BJ (cell line): ENCODE measurements at places on chromosomes 16 and 17.

DNA sequence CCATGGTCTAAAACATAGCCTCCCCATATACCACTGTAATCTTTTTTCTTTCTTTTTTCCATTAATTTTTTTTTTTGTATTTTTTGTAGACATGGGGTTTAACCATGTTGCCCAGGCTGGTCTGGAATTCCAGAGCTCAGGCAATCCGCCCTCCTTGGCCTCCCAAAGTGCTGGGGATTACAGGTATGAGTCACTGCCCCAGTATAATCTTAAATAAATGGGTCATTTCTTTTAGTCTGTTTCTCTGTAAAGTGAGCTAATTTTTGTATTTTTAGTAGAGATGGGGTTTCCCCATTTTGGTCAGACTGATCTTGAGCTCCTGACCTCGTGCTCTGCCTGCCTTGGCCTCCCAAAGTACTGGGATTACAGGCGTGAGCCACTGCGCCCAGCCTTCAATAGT, 5.7 kb upstream of the NME1 start:
- no peak for DNase-seq

GRCh38 chr16:27639561-27640276, 89.8 kb downstream of the KATNIP start:
- no peak for DNase-seq

DNA sequence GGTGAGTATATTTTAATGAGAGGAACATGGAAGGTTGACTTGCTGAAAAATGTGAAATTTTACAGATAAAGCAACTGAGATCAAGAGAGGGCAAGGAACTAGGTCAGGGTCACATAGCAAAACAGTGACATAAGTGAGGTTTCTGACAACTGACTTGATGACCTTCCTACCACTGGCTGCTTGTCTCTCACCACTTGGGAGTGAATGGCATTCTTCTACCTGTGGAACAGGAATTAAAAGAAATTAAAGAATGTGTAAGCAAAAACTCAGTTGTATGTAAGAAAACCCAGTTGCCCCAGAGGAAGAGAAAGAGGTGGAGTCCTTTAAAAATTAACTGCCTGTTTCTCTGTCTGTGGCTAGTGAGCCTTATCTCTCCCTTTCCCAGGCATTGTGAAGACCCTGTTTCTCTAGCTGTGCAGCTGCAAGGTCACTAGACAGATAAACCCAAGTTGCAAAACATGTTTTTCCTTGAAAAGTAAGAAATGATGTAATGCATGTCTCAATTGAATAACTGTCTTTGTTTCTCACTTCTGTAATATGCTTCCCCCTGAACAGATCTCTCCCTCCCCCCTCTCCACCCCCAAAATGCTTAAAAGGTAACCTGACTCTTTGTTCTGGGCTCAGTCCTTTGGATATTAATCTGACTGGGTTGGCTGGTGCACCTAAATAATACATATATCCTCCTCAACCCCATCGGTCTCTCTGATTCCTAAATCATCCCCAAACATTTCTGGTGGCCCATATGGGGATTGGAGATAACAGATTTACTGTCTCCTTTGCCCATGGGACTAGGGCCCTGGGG, 23.4 kb downstream of the ACSM1 start:
- DNase-seq = no peak

- DNase-seq = no peak
These were observed 64.6 kb downstream of the CDK5R1 start for GRCh38 chr17:32551186-32551955.

- DNase-seq = no peak
These were observed 51.0 kb upstream of the CA10 start for GRCh38 chr17:52209507-52209906.

GRCh38 chr17:3798273-3799180, 2.5 kb downstream of the ITGAE start:
- no peak for DNase-seq

DNA sequence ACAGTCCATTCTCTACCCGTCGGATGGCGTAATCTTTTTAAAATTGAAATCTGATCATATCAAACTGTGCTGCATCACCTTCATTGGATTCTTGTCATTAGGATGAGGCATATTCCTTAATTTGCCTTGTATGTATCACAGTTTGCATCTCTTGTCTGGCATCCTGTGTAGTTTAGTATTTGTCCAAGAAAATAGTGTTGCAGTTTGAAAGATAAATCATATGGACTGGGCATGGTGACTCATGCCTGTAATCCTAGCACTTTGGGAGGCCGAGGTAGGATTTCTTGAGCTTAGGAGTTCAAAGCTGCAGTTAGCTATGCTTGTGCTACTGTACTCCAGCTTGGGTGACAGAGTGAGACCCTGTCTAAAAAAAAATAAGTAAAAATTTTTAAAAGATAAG, 5.8 kb upstream of the RSL1D1 start:
- DNase-seq = no peak

- no peak for DNase-seq
These were observed 673 bp upstream of the CHD9 start for GRCh38 chr16:53053967-53054669.

GRCh38 chr17:40841246-40841645, 18.8 kb upstream of the KRT10 start:
- DNase-seq = no peak

DNA sequence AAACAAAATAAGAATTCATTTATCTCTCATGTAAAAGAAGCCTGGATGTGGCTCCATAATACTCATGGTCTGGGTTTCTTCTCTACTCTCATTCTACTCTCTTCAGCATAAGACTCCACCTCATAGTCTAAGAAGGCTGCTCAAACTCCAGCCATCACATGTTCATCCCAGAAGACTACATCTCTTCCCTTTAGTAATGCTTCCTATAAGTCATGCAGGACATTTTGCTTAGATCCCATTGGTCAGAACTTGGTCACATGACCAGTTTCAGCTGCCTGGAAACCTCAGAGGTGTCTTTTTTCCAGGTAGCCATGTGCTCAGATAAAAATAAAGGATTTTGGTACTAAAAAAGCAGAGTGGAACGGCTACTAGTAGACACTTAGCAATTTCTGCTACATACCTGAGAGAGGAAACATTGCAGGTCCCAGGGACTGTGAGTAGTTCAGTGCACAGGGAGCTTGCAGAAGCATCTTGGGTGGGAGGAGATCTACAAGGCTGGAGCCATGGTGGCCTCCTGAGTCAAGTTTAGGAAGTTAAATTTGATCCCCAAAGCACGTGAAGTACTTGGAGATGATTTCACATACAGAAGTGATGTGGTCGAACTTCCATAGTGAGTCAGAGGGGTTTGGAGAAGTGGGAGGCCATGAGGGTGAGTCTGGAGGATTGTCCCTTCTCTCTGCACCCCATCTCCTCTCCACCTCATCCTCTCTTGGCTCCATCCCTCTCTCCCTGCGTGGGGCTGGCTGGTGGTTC, 110.2 kb downstream of the CCDC182 start:
- no peak for DNase-seq

DNA sequence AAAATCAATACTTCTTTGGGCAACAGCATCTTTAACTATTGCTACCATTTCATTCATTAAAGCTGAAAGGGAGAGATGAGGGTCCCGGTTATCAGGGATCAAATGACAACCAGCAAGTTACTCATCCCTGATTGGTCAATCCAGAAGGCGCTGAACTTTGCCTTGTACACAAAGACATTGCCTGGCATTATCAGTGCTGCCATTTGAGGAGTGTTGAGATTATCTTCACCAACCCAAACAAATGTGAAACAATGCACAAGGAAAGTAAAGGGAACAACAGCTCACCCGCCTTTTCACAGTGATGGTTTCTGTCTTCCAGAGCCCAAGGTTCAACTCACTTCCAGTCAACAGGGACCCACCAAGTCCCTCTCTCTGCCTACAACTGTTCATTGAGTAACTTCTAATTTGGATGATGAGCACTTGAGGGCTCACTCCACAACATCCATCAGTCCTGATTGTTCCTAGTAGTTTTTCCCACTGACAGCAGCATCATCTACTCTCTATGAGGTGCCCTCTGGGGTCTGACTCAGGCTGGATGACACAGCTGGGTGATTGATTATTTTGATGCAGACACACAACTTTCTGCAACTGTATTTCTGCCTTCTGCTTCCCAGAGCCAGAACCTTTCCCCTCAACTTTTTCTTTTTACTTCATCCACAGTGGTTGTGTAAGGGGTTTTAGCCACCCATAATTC, 32.0 kb downstream of the LYRM9 start:
- DNase-seq = no peak

DNA sequence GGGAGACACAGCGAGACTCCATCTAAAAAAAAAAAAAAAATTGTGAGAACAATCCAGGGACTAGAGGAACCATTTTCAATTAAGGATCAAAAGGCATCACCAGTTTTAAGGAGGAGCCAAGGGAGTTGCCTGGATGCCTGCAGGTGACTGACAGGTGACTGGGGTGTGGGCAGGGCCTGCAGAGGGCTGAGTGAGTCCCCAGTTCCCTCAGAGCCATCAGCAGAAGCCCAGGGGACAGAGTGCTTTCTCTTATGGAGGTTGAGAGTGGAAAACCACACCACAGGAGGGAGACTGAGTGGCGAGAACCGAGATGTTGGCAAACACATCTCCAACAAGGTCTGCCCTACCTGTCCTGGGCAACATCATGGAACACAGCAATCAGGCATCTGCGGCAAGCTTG, 27.1 kb upstream of the CREBBP start:
- DNase-seq = no peak

DNA sequence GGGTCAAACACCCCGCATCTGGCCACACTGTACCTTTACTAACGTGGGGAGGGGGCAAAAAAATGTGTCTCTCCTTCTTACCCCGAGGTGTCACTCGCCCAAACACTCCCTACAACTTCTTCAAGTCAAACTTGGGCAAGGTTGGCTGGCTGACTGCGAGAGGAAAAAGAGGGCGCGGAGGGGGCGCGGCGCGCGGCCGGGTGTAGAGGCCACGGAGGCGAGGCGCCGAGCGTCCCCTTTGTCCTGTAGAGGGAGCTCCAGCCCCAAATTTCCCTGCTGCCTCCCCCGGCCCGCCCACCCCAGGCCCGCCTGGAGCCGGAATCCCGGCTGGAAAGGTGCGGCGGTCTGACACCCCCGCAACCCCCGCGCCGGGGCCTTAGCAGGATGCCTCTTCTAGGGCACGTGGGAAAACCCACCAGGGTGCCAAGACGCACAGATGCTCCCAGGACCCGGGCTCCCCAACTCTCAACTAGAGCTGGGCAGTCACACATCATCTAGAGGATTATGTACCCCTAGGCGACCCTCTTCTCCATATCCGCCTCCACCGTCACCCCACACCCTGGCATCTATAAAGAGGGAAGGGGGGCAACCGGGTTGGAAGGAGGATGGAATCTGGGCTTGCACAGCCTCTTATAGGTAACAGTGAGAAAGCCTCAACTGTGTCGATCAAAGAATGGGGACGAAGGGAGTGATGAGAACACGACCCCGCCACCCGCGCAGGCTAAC, 4.2 kb downstream of the IRX3 start:
- DNase-seq = no peak

DNA sequence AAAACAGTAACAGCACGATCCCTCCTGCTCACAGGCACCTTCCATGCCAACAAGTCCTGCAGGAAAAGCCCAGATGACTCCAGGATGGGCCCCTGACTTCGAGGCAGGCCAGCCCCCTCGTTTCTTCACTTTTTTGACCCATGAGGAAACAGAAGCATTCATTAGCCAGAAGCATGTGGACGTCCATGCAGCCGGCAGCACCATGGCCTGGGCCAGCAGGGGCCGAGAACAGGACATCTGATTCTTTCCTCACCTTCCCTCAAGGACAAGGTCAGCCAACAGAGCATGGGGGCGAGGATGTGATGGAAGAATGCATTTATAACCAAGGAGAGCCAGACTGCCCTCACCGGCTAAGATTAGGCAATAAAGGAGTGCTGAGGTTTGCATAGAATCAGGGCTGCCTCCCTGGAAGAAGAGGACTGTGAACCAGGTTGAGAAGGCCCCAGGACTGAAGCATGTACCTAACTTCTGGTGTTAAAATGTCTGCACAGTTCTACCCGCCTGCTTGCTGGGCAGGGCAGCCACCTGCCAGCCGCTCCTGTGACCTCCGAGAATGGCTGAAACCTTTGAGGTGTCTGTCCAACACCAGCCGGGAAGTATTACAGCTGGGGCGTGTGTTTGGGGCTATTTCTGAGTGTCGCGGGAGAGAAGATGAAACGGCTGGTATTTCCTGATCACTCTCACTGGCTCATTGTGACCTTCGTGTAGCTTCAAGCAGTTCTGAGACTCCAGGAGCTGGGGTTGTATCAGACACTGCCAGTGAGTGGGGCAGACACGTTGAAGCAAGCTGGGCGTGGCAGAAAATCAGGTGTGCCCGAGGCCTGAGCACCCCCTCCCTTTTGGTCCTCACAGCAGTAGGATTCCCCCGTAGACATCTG, 94.0 kb upstream of the TNRC6C start:
- no peak for DNase-seq

DNA sequence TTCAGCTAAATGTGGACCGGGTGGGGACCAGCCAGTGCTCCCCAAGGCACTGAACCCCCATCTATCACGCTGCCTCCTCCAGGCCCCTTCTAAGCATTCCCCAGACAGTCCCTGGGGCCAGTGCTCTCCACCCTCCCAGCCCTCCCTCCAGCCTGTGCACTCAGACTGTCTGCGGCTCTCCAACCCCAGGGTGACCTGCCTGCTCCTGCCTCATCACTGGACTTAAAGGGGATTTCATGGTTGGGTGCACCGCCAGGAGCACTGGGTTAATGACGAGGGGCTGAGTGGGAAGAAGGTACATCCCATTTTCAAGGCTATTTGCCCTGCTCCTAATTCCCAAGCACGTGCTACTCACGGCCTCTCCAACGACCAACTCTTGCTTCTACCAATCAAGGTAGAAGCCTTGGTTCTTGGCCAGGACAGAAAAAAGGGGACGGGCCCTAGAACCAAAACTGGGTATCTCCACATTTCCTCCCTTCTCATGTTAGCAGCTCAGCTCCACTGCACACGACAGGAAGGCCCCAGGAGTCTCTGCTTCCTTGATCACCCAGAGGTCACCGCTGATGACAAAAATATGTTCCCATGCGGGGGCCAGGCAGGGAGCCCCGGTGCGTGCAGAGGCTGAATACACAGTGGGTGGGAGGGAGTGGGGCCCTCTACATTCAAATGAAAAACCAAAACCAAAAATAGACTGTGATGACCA, 3.5 kb upstream of the ABR start:
- DNase-seq = no peak

GRCh38 chr17:81578561-81579225, 26.5 kb upstream of the FAAP100 start:
- DNase-seq = no peak

- DNase-seq = no peak
These were observed 21.3 kb downstream of the PGS1 start for GRCh38 chr17:78399693-78400144.

DNA sequence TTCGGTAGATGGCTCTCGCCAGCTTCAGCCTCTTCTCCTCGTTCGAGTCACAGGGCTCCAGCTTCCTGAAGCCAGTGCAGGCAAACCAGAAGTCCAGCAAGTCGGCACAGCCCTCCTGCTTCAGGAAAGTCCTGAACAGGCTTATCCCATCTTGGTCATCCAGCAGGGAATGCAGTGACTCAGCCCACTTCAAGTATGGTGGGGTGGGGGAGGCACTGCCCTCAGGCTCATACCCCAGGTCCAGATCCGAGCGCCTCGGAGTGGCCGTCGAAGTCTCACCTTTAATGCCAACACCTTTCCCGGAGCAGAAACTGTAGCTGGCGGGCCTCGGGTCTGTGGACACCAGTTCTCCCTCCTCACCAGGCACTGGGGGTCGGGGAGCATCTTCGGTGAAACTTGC, 5.9 kb downstream of the AXIN1 start:
- DNase-seq = no peak

- no peak for DNase-seq
These were observed 15.4 kb upstream of the KATNB1 start for GRCh38 chr16:57720142-57720575.
